ENCODE measurements at places on chromosomes 4 and X. TPM values are rescaled to one million over a fixed set of nuclear protein-coding genes. Genes with fewer than 3 reads are reported as not detected.

The TNIP3 gene
- 0.73 TPM for total RNA-seq

DNA sequence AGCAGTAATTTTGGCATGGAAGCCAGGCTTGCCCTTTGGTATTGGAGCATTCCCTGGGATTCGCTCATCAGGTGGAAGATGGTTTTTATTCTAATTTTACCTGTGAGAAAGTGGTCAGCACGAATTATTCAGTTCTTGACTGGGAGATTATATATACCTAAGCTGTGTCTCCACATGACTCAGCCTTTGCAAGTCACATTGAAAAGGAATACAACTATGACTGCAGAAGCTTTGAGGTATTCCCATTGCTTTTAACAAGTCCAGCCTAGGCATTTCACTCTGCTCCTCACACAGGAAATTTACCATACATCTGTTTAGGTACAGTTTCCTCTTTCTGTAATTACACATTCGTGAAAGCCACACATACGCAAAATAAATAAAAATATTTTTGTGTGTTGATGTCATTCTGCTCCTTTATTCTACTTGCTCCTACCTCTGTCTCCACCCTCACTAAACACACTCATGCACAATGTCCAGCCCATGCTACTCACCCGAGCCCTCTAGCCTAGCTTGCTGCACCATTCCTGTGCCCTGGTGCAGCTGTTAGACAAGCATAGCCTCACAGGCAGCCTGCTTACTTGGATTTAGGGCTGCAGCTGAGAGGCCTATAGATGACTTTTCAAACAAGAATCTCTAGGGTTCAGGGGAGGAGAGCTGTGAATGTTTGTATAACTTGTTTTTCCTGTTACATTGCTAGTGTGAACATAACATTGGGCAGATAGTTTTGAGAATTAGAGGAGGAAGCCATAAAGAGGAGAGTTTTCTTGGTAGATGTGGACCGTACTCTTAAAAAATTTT, 504.4 kb upstream of the FAT1 start:
- no peak for DNase-seq

The SOWAHB gene
- 5.3 TPM for total RNA-seq

DNA sequence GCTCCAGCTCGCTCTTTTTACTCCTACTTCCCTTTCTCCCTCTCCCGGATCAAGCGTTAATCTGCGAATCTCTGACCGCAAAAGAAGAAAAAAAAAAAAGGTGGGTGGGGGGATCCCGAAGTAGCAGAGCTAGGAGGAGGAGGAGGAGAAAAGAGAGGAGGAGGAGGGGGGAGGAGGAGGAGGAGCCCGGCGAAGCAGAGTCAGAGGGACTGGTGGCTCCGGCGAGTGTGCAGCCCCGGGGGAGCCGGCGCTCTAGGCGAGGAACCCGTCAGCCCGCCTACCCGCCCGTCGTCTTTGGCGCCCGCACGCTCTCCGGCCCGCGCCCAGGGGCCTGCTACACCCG, at the start of gene NHSL2:
NHSL2 (plus strand) TSS at position 203 of the 343 bp plus-strand sequence.
- DNase-seq: no peak

GRCh38 chr4:107930821-107931774, at the start of gene CYP2U1:
Gene CYP2U1, plus strand, starts transcription at chr4:107931549. Its CDS starts 95 bp downstream, at chr4:107931644.
- peak; percentile 74 for DNase-seq

DNA sequence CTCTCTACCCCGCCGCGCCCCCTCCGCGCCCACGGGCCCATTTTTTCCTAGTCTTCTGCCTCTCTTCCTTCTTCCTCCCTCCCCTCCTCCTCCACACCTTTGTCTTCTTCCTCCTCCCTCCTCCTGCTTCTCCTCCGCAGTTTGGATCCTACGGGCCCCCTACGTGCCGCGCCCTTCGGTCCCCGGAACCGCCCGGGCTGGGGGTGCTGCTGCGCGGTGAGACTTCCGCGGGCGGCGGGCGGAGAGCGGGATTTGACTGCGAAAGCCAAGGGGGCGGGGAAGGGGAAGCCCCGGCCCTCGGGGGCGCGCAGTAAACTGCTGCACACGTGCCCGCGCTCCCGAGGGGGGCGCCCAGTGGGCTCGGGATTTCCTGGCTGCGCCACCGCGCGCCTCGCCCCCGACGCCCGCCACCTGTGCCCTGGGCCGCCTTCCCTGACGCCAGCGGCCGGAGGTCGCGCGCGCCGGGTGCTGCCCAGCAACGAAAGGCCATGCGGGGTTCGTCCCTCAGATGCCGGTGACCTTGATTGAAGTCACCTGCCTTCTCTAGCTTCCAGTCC, 3.3 kb upstream of the NKX3-2 start:
- DNase-seq: no peak

The HSFX1 gene
- 0.32 TPM for total RNA-seq

The ADH1A gene
- 0.66 TPM for total RNA-seq

The ZNF674 gene
- 3.8 TPM for total RNA-seq

- DNase-seq: no peak
Measured at GRCh38 chr4:4610672-4611071, 68.8 kb upstream of the STX18 start.

The FAM53A gene
- 7.2 TPM for total RNA-seq

The STATH gene
- total RNA-seq: not detected

The CLDN34 gene
- total RNA-seq: not detected

GRCh38 chr4:148574502-148574901, 132.3 kb upstream of the NR3C2 start:
- DNase-seq: no peak

GRCh38 chr4:25290490-25291067, 22.0 kb upstream of the ZCCHC4 start:
- DNase-seq: no peak

The RNF150 gene
- total RNA-seq: 19.7 TPM

DNA sequence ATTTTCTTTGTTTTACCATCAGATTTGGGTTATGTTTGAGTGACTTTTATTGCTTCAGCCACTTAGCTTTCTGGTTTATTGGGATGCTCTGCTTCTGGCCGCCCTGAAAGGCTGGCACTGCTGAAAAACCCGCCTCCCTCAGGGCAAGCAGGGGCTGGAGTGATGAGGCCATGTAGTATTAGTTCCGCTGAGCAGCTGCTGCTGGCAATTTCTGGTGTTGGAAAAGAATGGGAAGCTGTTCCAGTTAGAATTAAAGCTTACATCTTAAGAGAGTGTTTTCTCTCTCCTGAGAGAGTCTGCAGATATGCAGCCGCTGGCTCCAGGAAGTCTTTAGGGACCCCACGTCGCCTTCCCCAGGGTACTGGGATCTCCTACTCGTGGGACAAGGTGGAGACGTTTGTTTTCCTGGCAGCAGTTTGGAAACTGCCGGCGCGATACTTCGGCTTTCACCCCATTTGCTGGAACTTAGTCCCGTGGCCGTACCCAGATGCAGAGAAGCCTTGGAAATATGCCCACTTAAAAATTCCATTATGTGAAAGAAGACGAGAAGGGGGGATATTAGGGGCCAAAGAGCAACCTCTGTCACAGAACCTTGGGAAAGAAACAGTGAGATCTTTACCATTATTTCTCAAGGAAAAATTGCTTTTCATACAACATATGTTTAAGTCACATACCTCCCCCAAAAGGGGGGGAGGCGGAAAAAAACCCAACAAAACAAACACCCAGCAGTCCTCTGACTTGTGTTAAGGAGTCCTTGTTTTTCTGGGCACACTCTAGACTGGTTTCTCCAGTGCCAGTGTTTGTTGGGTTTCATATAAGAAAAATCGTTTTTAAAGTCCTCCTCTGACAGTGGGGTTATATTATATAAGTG, 72.6 kb downstream of the TMEM131L start:
- peak; percentile 25 for DNase-seq

The RPL36A gene
- 503 TPM for total RNA-seq

DNA sequence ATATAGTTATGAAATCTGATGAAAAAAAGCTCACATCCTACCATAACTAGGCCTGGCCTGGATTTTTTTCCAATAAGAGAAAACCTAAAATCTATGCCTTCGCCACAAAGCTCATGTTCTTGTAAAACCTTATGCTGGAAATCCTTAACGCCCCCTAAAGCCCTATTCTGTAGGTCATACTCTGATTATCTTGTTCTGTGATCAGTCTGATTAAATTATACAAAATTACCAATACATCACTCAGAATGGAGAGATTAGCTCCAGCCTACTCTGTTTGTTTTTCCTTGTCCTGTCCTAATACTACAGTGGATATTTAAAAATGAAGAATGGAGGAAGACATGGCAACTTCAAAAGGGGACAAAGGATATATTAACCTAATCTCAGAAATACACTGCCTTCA, 7.2 kb downstream of the ZNF827 start:
- DNase-seq: no peak

- no peak for DNase-seq
Measured at GRCh38 chrX:112190646-112191045, 108.1 kb upstream of the TRPC5 start.

The CT45A3 gene
- total RNA-seq: not detected

The HAUS3 gene
- 19.6 TPM for total RNA-seq

DNA sequence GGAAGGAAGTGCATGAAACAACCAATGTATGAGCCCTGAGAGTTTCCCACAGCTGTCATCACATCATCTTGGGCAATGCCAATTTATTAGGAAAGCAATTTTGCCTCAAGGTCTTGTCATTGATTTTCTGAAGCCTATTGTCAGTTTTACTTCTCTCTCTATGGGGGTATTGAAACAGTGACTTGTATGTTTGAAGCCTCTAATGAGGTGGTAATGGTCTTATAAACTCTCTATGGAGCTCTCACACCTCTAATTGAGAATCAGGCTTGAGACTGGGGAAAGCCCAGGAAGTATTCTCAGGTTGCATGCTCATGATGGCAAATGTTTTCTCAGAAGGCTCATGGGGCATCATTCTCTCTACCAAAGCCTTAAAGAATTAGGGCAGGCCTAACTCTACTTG, 308.2 kb upstream of the EMCN start:
- DNase-seq: no peak

GRCh38 chrX:48589482-48590162, 7.7 kb upstream of the WDR13 start:
- peak; percentile 52 for DNase-seq

The TSPAN7 gene
- 26.9 TPM for total RNA-seq

The CXCL11 gene
- total RNA-seq: not detected

DNA sequence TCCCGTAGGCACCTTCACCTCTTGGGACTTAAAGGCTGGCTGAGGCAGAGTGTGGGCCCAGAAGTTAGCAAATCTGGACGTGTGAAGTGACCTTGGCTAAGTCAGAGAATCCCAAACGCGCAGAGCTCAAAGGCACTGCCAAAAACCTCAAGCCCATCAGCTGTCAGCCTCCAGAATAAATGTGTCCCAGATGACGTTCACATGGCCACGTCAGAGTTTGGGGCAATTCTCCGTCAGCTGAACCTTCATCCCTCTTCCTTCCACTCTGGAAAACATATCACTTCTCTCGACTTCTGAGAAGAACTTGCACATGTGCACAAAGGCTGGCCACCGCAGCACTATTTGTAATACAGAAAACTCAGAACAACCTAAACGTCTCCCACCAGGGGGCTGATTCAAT, 35.7 kb upstream of the APLN start:
- DNase-seq: no peak
